NCI-H2081 treated with DMSO at 0.1 percent for 48 hours (cell line): ENCODE measurements at places on chromosomes 7 and 10.

DNA sequence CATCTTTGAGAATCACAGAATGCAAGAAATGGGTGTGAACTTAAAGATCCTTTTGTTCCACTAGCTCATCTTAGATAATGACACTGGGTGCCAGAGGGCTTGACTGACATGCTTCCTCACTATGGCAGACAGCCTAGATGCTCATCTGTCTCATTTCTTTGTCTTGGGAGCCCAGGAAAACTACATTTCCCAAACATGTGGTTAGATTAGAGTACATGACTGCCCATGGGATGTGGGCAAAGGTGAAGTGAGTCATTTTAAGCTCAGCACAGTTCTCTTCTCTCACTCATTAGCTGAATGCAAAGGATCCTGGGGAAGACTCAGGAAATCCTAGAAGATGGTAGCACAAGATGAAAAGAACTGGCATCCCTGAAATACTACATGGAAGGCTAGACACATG is 32.5 kb upstream of the TBX20 start:
- DNase-seq: no peak

DNA sequence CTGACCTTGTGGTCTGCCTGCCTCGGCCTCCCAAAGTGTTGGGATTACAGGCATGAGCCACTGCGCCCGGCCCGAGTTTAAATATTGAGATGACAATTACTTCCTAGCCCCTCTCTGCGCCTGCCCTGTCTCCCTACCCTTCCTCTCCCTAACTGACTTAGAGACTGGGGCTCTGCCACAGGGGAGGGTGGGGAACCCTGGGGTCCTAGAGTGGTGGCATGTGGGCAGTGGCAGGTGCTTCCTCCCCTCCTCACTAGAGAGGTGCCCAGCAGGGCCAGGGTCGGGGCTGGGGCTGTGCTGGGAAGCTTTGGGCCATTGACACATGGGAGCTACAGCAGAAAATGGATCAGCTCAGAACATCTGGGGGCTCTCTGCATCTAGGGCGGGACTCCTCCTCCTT is 7.0 kb upstream of the ACHE start:
- DNase-seq: no peak

- no peak for DNase-seq
Measured at GRCh38 chr10:100311298-100311697, 18.7 kb downstream of the PKD2L1 start.

DNA sequence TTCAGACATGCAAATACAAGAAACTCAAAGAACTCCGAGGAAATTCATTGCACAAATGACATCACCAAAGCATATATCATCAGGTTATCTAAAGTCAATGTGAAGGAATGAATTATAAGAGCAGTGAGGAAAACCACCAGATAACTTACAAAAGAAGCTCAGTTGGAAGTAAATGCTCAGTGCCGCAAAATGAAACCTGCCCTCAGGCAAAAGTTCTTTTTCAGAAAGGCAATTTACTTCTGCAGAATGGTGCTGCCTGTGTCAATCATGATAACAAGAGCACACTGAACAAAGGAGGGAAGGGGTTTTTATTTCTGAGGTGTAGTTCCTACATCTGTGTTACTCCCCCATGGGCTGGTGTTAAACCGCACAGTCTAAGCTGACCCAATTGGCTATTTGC is 550.6 kb upstream of the SEMA3D start:
- DNase-seq: no peak

DNA sequence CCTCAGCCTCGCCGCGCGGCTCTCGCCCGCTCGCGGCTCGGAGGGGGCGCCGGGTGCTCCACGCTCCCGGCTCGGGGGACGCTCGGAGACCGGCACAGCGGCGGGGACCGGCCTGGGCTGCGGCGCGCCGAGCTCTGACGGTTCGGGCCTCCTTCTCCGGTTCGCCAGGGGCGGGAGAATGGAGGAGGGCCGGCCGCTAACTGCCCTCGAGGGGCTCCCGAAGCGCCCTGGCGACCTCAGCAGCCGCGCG is 232 bp upstream of the GRID1 start:
- DNase-seq: no peak

DNA sequence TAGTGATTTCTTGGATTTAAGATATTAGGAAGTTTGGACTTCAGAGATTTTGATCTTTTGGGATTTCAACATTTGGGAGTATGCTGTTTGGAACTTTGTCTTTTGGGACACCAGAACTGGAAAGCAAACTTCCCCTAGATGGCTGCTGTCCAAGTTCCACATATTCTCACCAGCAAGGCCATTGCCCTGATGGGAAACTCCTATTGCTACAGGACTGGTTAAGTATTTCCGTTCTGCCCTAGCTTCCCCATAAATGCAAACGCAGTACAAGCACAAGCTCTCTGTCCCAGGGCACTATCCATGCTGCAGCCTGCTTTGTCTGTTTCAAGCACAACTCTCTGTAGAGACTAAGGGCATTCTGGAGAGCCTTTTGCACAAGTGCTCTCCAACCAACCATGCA is 79.3 kb upstream of the SLC25A13 start:
- no peak for DNase-seq

GRCh38 chr10:112969542-112969941 is 19.5 kb downstream of the TCF7L2 start:
- DNase-seq: no peak

GRCh38 chr10:110864662-110865140 is 7.0 kb upstream of the PDCD4 start:
- DNase-seq: no peak

- DNase-seq: no peak
Measured at GRCh38 chr7:46485481-46486065, 564.5 kb upstream of the IGFBP3 start.

- no peak for DNase-seq
Measured at GRCh38 chr10:13750299-13751190, 163.8 kb downstream of the PRPF18 start.

GRCh38 chr7:24378871-24379616 is 95.1 kb downstream of the NPY start:
- no peak for DNase-seq
